ENCODE measurements at places on chromosomes 16 and 17.

GRCh38 chr17:28467456-28468025, 5.9 kb upstream of the SLC13A2 start:
- no peak for DNase-seq

DNA sequence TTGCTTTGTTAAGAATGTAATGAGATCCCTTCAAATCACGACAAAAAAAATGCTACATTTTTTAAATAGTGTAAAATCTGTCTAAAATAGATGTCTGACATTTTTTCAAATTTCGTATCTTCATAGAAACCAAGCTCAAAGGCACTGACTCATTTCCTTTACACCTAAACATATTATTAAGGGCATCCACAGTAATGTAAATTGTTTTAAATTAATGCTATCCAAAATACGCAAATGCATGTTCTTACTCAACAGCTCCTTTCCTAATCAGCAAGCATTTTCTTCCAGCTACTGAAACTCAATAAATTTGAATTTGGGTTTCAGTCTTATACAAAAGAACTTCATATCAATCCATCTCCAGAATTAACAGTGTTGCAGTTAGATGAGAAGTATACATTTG, 4.3 kb downstream of the C16orf87 start:
- DNase-seq: no peak

- no peak for DNase-seq
Observed at GRCh38 chr16:85291302-85292148, 179.3 kb upstream of the CIBAR2 start.

GRCh38 chr17:40069751-40070708, 7.3 kb downstream of the THRA start:
- DNase-seq: peak; percentile 38

- no peak for DNase-seq
Observed at GRCh38 chr17:79530361-79531105, 80.3 kb downstream of the RBFOX3 start.

DNA sequence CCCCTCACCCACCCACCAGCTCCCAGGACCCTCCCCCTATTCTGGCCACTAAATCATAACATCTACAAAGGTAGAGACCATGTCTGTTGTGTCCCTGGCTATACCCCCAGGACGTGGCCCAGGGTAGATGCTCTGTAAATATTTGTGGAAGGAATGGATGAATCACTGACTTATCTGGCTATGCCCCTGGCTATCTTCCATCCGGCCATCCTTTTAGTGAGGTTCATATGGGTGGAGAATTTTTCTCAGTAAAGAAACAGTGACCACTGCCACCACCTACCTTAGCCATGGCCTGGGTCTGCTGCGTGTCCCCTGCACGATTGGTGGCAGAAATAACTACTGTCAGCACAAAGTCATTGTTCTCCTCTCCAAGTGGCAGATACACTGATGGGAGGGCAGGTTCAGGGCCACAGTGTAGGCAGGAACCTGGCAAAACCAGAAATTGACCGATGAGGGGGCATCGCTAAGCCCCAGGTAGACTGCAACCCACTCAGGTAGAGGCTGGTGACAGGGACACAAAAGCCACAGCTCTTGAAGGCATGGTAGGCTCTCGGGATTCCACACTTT, 63.1 kb upstream of the BCO1 start:
- no peak for DNase-seq

- no peak for DNase-seq
Observed at GRCh38 chr16:24879684-24880083, 33.9 kb downstream of the SLC5A11 start.

DNA sequence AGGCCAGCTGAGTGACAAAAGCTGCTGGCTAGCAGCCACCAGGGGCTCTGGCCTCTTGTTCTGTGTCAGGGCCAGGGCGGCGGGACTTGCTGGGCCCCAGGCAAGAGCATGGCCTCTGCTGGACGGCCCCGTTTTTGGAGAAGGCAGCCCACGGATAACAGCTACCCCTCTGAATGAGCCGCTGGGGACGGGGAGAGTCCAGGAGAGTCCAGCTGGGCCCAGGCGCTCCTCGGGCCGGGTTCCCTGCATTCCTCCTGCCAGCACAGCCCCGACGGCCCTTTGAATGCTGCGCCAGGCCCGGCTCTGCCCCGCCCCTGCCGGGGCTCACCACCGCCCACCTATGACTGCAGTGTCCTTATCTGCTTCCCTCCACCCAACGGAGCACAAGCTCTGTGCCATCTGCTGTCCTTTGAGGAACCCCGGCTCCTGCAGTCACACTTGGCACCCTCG, 33.4 kb downstream of the SLC7A5 start:
- no peak for DNase-seq

DNA sequence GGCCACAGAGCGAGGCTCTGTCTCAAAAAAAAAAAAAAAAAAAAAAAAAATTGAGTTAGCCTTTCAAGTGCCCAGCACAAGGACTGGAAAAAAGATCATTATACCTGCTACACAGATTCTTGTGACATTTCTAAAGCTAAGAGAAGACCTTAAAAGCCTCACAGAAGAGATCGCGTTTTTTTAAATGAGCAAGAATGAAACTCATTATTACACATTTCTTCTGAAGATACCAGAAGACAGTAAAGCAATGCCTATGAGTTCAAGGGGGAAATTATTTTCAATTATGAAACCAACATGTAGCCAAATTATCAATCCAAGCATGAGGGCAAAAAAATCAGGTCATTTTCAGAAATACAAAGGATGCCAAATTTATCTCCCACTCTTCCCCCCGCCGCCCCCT, 56.8 kb downstream of the MED13 start:
- no peak for DNase-seq

DNA sequence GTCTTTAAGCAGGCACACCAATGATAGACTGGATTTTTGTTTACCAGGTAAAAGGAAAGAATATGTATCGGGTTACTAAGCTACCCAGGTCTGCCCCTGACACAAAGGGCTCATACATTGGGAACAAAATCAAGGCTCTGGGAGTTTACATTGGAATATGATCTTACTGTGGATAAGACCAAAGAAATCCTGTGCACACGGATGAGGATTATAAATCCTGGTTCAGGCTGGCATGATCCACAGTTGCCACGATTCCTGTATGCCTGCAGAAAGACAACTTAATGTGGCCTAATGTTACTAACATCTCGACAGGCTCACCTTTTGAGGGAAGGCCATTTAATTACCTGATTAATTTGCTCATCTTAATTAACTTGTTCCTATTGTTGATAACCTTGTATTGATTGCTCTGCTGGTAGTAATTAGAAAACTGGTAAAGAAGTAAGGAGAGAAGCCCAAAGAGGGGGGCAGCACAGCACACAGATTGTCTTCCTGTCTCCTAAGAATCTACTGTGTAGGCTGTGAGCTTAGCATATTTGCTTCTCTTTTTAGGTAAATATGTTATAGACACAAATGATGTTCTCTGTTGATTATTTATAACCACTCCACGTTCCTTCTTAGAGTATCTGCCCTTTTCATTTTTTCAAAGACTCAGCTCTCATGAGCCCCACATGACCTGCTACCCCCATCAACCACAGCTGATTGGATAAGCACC, 51.0 kb upstream of the TOX3 start:
- DNase-seq: no peak

DNA sequence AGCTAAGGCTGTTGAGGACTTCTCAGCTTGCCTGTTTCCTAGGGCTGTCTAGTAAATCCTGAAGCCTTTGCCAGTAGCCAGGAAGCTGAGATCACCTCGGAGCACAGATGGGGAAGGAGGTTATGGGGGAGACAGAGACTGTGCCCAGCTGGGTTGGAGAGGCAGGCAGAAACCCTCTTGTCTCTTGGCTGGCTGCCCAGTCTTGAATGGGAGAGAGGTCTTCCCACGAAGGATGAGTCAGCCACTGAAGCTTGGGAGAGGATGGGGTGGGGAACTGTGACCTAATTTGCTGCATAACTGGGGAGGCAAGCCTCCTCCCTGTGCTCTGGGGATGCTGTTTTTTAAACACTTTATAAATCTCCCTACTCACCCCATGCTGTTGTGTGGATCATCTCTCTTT, 69.8 kb downstream of the SHISA9 start:
- DNase-seq: peak; percentile 82

DNA sequence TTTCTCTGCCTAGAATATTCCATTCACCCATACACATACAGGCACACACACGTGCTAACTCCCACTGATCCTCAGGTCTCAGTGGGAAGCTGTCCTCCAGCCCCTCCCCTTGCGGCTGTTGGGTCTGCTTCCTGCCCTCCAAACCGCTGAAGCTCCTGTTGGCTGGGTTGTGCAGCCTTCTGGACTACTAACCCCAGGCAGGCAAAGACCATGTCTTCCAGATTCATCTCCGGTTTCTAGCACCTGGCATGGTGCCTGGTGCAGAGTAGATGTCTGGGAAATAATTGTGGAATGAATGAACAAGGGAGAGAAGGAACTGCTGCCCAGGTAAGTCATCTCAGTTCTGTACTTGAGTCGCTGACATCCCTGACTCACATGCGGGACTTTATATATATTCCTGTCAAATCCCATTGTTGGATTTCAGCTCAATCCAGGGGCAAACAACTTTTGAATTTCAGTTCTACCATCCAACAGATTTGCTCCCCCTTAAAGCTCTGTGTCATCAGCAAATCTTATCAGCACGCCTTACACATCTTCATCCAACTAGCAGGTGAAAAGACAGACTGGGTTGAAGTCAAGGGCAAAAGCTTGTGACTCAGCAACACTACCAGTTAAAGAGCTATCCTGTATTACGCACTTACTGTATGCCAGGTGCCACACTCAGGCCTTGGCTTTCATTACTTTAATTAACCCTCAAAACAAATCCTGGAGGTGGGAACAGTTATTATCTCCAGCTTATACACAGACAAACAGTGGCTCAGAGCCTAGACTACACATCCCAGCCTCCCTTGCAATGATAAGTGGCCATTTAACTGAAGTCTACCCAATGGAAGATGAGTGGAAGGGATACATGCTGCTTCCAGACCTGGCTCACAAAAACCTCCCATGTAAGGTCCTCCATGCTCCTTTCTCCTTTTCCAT, 51.1 kb downstream of the SRCIN1 start:
- peak; percentile 79 for DNase-seq

GRCh38 chr16:89322321-89323119, 105.0 kb downstream of the ZNF778 start:
- DNase-seq: peak; percentile 19

- DNase-seq: no peak
Observed at GRCh38 chr17:50167371-50167770, 1.6 kb downstream of the SGCA start.

DNA sequence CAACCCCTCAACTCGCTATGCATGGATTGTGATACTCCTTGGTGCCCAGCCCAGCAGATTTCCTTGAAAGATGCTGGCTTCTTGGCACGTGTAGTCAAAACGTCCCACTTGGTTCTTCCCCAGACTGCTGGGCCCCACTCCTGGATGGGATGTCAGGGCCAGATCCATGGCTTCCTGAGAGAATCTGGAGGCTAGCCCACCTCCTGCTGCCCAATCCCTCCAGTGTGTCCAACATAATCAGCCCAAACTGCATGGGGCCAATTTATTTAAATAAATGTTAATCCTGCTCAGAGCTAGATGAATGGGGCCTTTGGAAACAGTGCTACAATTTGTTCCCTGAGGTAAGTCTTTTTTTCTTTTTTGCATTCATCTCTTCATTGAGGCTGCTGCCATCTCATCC, 49.4 kb downstream of the WSB1 start:
- DNase-seq: peak; percentile 75

GRCh38 chr17:68457168-68457538, at the start of gene WIPI1:
WIPI1 (minus strand) TSS chr17:68457496; CDS start chr17:68457421, 75 bp downstream.
- no peak for DNase-seq

DNA sequence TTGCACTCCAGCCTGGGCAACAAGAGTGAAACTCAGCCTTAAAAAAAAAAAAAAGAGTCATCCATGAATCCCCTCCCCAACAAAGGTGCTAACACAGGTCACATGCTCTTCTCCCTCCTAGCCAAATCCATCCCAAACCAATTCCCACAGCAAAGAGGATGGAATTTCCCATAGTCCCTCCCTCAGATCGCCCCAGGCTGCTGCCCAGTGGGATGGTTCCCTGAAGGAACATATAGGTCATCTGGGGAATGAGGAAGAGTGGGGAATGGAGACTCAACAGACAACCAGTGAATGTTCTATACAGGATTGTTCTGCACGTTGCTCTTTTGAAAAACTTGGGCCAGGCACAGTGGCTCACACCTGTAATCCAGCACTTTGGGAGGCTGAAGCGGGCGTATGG, 18.2 kb downstream of the LGALS3BP start:
- no peak for DNase-seq

- DNase-seq: no peak
Observed at GRCh38 chr16:28829747-28830146, 6.9 kb downstream of the ATXN2L start.

DNA sequence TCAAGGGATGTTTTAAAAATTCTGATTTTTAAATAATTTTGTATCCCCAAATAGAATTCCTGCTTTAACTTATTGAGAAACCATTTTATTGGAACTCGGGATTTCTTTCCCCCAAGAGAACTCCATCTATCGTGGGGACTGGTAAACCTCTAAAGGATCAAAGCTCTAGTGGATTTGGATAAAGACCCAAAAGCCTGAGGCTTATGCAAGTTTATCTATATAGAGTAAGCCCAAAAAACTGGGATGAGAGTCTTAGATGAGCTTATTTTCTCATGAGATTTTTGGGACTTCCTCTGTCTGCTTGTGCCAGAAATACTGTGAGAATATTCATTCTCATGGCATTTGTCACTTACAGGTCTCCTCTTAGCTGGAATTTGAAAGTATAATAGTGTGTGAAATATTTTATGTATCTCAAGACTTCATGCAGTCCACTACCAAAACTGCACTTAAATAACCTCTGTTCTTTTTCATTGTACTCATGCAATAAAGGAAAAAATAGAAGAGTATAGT, 333.1 kb downstream of the BCAS3 start:
- DNase-seq: no peak

DNA sequence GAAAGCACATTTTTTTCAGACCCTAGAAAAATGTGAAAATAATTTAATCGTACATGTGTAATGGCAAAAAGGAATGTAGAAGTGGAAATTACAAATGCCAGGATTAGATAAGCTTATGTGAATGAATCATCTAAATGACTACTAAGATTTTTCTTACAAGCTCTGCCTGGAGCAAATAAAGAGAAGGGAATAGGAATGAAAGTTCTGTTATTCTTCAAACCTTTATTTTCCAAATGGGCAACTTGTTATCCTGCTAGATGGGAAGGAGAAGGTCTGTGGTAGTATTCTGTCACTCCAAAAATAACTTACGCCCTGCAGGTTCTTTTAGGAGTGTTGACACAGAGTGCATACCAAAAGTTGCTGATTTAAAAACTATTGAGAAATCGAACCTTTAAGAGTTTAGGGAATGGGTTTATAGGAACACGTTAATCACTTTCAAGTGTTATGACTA, 9.7 kb downstream of the CTCF start:
- no peak for DNase-seq

- DNase-seq: no peak
Observed at GRCh38 chr17:17590883-17591354, 589 bp downstream of the PEMT start.

DNA sequence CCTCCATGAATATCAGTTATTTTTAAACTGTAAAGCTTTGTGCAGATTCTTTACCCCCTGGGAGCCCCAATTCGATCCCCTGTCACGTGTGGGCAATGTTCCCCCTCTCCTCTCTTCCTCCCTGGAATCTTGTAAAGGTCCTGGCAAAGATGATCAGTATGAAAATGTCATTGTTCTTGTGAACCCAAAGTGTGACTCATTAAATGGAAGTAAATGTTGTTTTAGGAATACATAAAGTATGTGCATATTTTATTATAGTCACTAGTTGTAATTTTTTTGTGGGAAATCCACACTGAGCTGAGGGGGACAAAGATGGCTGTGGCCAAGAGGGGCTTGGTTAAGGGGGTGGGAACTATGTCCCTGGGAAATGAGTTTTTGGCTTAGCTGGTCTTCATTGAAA, 2.3 kb downstream of the CCL11 start:
- DNase-seq: no peak

Data from NCI-H446 (cell line).